ENCODE measurements at places on chromosomes 7 and 10. TPM values are rescaled to one million over a fixed set of nuclear protein-coding genes. Genes with fewer than 3 reads are reported as not detected.

Gene DPP6
- total RNA-seq: not detected

Gene DYNC1I1
- 0.17 TPM for total RNA-seq

Gene RBM20
- total RNA-seq: under 0.01 TPM

Gene LIPJ
- total RNA-seq: 0.26 TPM

Gene COBL
- total RNA-seq: 0.26 TPM

Gene ASAH2
- total RNA-seq: 0.51 TPM

Gene CCDC3
- total RNA-seq: 0.26 TPM

Gene CHAT
- total RNA-seq: not detected

Gene RET
- total RNA-seq: 0.77 TPM

- DNase-seq: peak; percentile 59
These were observed 127.9 kb upstream of the STK17A start for GRCh38 chr7:43454936-43455518.

GRCh38 chr10:29157321-29157720 is 131.5 kb upstream of the LYZL1 start:
- no peak for DNase-seq

DNA sequence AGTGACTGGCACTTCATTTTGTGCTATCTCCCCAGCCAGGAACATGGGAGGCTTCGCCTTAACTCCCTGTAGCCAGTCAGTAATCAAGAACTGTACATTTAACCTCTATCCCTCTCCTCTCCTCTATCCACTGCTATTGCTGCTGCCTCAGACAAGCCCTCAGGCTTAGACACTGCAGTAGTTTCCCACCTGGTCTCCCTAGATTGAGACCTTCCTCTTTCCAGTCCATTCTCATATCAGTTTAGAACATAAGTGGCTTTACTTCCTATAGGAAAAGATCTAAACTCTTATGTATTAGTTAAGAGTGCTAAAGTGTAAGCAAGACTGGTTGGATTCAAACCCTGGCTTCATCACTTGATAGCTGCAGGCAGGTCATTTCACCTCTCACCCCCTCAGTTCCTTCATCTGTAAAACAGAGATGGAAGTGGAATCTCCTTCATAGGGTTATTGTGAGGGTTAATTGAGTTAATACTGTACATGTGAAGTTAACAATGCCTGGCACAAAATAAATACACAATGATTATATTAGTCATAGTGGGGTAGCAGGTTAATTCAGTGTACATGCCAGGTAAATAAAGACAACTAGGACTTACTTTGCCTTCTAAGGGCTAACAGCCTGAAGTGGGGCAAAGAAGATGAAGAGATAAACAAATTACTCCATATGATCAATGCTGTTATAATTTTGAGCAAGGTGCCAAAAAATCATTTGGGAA is 76.1 kb downstream of the ZNF277 start:
- no peak for DNase-seq

- DNase-seq: peak; percentile 64
These were observed 198.4 kb downstream of the DIP2C start for GRCh38 chr10:490891-491571.

DNA sequence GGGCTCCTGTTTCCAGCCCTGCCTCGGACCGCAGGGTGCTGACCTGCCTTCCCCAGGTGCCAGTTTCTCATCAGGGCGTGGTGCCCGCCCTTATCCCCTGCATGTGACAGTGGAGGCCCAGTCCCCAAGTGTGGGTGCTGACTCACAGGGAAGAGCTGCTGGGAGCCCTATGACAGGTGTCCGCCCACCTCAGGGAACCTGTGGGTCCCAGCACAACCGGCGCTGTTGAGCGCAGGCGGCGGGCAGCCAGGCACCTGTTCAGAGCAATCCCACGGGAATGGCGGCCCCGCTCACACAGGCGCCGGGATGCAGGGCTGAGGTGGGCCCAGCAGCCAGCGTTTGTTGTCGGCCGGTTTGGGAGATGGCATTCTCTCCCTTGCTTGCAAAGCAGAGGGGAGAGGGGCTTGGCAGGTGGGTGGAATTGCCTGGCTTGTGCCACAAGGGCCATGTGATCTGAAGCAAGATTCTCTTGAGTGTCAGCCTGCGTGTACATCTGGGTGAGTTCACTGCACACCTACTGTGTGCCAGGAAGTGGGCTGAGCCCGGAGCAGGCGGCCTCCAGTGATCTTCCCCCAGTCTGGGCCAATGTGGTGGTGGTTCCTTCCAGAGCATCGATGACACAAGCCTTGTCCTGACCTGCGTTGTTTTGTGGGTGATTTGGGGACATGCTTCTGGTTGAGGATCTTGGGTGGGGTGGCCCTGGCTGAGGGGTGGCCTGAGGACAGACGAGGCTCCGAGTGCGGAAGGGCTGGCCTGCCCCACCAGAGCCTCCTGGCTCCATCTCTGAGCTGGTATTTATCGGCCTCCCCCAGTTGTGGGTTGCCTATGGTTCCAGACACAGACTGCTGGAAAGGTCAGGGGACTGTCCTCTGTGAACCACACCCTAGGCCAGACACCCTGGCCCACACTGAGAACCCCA is 2.4 kb downstream of the PWWP2B start:
- no peak for DNase-seq

DNA sequence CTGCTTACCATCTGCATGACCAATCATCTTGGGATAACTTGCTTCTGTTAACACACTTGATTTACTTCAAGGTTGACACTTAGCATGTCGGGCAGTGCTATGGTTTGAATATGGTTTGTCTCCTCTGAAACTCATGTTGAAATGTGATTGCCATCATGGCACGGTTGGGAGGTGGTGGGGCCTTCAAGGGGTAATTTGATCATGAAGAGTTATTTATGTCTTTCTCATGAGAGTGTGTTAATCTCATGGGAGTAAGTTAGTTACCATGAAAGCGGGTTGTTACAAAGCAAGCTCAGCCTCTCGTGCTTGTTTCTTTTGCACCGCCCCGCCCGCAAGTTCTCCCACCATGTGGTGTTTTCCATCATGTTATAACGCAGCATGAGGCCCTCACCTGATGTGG is 163.6 kb downstream of the DOCK4 start:
- DNase-seq: no peak

DNA sequence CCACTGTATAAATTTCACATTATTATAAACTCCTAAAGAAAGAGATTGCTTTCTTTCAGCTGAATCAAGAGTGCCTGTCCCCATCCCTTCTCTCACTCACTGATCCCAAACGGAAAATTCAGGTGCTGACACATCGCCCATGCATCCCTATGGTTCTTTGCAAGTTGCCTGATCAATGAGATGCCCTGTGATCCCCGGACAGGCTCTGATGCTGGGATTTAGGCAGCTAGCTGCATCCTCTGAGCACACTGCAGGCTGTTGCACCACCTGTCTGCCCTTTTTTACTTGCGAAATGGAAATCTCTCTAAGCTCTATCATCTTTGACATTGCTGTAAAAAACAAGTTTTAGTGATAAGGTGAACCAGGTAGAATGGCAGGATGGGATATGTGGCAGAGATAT is 456.5 kb downstream of the GATA3 start:
- DNase-seq: no peak

- DNase-seq: peak; percentile 83
These were observed 248.3 kb upstream of the GLI3 start for GRCh38 chr7:42485301-42485766.

DNA sequence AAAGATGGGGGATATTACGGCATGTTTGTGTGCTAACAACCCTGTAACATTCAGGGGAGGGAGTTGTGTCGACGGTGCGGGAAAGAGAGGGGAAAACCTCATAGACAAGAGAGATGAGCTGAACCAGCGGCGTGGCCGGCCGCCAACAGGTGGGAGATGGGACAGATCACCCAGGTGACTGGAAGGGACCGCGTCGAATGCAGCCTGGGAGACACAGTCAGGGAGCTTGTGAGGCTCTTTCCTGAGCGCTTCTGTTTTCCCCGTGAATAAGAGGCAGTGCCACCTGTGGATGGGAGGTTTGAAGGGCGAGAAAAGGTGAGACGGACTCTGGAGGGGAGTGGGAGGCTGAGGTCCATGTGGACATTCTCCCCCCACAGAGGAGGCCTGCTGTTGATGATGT is 9.9 kb upstream of the PRKAG2 start:
- no peak for DNase-seq

GRCh38 chr7:50273870-50274269 is 30.6 kb upstream of the IKZF1 start:
- DNase-seq: no peak

- no peak for DNase-seq
These were observed 55.1 kb downstream of the MGMT start for GRCh38 chr10:129522041-129522585.

GRCh38 chr7:111202321-111202720 is 111.4 kb downstream of the LRRN3 start:
- no peak for DNase-seq

DNA sequence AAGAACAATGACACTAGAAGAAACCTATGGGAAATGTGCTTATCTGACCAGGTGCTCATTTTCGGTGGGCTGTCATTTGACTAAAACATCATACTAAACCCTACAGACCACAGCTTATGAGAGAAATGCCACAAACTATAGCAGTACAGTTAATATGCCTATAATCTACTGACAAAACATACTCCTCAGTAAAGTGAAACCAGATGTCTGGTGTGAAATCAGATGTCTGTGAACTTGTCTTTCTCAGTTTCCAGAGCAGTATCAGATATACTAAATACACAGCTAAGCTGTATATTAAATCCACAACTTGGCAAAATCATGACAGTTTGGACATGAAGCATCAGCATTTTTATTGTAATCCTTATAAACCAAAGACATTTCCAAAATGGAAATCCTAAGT is 3.3 kb downstream of the IMMP2L start:
- DNase-seq: no peak

DNA sequence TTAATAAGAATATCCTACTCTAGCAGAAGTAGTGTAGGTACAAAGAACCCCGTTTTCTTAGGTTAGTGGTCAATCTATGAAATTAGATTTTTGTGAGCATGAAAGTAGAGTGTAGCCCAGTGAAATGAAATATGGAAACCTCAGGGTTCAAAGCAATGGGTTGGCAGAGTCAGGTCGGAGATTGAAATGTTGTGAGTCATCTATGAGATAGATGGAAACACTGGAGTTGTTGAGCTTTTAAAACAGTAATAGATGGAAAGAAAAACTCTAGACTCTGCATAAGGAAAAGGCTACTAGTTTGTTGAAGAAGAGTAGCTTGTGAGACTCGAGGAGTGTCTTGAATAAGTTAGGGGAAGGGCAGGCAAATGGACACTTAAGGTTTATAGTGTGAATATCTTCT is 251.9 kb downstream of the EXOC4 start:
- peak; percentile 25 for DNase-seq
